Foreskin fibroblast (primary cell): ENCODE measurements at places on chromosomes 13 and 19.

- DNase-seq: no peak
Observed at GRCh38 chr13:58399263-58399662, 767.7 kb downstream of the PCDH17 start.

- no peak for DNase-seq
Observed at GRCh38 chr19:46606681-46607447, 5.7 kb downstream of the CALM3 start.

- no peak for DNase-seq
Observed at GRCh38 chr13:109272595-109273325, 513.6 kb downstream of the IRS2 start.

DNA sequence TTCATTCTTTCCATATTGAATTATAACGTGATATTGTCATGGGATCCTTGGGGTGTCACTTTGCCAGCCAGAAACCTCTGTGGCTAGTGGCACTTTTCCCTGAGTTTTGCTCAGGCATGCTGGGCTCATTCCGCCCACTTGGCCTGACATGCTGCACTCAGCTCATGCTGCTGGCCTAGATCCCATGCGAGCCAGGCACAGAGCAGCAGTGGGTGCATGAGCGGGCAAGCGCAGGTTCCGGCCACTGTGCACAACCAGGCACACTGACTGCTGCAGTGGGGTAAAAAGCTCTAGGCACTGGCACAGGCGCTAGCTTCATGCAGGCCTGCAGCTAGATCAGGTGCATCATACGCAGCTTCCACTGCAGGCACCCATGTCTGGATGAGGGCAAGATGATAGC, 221.2 kb downstream of the MAB21L1 start:
- DNase-seq: no peak

- no peak for DNase-seq
Observed at GRCh38 chr19:19381007-19381926, 24.2 kb upstream of the GATAD2A start.

DNA sequence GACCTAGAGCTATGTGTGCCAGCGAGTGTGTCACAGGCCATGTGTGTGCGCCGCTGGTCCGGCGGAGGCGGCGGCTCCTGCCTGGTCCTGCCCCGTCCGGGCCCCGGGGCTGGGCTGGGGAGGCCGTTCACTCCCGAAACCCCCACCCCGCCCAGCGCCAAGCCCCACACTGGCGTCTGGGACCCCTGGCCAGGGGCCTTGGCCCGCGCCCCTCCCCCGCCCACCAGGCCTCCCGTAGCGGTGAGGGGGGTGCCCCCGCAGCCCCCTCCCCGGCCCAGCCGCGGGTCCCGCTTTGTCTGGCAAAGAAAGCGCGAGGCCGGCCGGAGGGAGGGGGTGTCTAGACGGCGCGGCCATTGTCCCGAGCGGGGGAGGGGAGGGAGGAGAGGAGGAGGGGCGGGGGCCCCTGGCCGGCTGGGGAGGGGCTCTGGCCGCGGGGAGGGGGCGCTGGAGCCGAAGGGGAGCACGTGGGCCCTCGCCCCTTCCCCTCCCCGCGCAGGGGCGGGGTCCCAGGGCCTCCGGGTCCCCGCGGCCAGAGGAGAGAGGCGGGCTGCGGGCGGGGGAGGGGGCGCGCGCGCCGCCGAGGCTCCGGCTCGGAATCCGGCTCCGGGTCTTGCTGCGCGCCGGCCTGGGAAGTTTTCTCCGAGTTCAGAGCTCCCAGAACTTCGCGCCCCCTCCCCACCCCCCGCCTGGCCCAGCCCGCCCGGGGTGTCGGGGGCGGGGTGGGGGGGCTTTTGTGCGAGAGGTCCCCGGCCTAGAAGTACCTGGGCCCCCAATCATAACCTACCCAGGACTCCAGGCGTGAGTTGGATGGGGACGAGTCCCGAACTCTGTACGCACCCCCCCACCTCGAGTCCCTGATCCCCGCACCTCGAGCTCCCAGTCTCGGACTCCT, 888 bp downstream of the NOTCH3 start:
- peak; percentile 62 for DNase-seq

- DNase-seq: peak; percentile 71
Observed at GRCh38 chr13:46468570-46469463, 81.8 kb upstream of the RUBCNL start.

DNA sequence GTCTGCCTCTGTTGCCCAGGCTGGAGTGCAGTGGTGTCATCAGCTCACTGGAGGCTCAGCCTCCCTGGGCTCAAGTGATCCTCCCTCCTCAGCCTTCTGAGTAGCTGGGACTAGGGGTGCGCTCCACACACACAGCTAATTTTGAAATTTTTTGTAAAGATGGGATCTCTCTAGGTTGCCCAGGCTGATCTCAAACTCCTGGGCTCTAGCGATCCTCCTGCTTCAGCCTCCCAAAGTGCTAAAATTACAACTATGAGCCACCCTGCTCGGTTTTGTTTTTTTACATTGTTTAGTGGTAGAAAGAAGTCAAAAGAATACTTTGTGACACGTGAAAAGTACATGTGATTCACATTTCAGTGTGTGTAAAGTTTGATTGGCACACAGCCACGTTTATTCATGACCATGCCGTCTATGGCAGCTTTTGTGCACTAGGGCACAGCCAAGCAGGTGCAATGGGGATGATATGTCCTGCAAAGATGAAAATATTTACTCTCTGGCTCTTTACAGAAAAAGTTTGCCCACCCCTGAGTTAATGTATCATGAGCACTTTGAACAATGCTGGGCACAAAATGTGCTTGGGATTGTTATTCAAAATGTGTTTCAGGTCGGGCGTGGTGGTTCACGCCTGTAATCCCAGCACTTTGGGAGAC, 16.2 kb upstream of the NFIC start:
- peak; percentile 72 for DNase-seq

DNA sequence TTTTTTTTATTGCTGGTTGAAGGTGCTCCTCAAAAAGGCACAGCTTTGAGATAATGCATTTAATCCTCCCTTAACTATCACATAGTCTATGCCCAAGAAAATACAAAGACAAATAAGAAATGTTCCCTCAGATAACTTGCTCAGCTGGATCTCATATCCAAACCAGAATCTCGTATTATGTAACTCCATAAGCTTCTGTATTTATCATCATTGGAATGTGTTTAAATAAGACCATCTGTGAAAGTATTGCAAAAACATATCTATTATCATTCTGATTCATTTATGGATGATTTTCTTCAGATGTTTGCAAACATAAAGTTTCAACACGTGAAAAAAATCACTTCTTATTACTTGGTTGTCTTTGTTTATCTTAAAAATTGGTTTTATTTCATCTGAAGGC, 190.9 kb downstream of the IRS2 start:
- DNase-seq: peak; percentile 70

GRCh38 chr13:44870456-44870929, 118.8 kb downstream of the NUFIP1 start:
- no peak for DNase-seq

DNA sequence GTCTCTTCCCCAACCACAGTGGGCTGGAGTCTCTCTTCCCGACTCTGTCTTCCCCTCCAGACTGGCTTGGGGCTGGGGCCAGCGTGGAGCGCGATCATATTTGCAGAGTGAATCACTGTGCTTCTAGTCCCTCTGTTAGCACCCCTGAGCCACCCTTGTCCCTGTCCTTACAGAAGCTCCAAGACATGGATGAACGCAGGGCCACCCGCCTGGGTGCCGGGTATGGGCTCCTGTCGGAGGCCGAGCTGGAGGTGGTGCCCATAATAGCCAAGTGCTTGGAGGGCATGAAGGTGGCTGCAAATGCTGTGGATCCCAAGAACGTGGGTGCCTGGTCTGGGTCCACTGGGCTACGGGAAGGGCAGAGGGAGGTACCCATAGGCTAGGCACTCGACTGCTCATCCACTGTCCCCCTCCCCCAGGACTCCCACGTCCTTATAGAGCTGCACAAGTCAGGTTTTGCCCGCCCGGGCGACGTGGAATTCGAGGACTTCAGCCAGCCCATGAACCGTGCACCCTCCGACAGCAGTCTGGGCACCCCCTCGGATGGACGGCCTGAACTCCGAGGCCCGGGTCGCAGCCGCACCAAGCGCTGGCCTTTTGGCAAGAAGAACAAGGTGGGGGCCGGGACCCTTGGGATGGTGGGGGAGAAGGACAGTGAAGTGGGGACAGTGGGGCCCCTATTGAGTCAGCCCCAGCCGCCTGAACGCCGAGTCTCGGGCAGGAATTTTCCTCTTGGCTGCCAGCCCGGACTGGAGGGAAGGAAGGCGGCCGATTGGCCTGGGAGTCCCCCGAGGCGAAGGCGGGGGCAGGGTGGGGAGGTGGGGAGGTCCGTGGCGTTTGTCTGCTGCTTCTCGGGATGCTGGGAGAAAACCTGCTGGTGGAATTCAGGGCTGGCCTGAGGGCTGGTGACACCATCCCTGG, 5.2 kb downstream of the TRIP10 start:
- DNase-seq: peak; percentile 90

DNA sequence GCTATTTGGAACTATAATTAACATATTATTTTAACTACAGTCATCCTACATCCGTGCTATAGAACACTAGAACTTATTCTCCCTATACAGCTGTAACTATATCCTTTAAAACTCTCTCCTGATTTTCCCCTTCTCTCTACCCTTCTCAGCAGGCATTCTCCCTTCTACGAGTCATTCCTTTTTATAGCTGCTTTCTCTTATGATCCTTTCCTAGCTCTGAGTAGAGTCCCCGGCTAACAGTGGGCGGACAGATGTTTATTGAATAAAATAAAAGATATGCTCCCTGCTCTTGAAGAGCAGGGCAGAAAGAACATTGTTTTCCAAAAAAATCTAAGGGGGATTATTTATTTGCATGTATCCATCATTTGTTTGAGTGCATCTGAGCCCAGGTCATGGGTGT, 246.5 kb upstream of the TMTC4 start:
- DNase-seq: no peak

GRCh38 chr19:45340232-45340898, at the start of gene KLC3:
Gene KLC3 (plus strand): TSS chr19:45340750. CDS start chr19:45345542, 4,792 bp downstream.
- DNase-seq: no peak
